Stimulated activated CD4-positive, alpha-beta T cell treated with anti-CD3 and anti-CD28 coated beads, Interleukin-15, amount 100 ng/mL, for 1 hour (primary cell): ENCODE measurements at places on chromosomes 5 and 9.

DNA sequence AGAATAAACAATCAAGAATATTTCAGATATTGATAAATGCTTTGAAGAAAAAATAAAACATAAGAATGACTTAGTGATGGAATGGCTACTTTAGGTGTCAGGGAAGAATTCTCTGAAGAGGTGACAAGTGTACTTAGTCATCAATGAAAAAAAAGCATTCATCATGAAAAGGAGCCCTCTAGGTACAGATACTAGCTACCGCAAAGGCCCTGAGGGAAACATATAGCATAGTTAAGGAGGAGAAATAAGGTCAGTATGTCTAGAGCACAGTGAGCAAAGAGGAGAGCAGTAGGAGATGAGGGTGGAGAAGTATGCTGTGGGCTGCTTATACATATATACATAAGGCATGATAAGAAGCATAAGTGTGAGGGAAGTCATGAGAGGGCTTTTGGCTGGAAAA, 41.8 kb downstream of the CSF2 start:
- DNase-seq = no peak

DNA sequence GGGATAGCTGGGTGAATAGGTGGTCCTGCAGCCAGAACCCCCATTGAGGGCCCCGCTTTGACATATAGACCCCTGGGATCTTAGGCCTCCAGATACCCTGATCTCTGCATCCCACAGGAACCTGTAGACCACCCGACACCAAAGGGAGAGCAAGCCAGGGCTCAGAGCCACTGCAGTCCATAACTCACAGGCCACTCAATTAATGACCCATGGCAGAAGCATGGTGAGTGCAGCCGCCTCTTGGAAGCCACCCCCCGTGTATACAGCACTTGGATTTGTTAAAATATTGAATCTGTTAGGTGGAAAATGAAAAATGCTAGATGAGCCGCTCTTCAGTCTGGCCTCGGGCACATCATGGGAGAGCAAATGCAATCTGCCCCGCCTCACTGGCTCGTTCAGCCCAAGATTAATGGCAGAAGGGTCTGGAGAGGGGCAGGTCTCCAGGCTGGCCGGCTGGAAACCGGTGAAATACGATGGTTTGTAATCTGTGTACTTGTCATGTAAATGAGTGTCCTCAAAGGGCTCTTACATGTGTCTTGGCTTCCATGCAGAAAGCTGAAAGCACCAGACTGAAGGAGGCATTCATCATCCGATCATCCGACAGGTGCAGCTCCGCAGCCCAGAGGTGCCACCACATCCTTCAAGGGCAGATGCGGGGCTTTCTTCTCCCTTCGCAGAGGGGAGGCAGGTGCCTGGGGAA, 111.3 kb downstream of the OLFM1 start:
- no peak for DNase-seq

DNA sequence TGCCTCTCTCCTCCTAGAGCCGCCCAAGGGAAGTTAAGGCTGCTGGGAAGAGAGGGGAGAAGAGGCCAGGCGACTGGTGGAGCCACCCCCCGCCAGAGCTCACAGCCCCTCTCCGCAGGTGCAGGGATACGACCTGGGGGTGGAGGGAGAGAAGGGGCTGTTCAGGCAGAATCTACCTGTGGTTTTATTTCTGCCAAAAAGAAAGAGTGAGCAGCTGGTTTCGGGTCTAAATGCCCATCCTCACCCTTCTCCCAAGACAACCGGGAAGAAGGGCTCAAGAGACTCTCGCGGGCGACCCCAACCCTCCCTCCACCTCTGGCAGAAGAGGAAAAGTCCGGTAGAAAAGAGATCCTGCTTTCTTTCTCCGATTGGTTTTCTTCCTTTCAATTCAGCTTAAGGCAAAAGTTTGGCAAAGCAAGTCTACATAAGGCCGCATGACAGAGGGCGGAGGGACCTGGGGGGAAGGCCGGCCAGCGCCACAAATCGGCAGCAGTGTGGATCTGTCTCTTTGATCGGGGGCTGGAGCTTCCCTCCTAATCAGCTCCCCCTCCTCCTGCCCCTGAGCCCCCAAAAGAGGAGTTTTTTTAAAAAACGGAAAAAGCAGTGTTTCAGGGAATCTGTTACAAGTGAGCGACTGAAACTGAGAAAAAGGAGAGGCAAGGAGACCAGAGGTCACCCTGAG, 16.3 kb downstream of the FAM78A start:
- no peak for DNase-seq

DNA sequence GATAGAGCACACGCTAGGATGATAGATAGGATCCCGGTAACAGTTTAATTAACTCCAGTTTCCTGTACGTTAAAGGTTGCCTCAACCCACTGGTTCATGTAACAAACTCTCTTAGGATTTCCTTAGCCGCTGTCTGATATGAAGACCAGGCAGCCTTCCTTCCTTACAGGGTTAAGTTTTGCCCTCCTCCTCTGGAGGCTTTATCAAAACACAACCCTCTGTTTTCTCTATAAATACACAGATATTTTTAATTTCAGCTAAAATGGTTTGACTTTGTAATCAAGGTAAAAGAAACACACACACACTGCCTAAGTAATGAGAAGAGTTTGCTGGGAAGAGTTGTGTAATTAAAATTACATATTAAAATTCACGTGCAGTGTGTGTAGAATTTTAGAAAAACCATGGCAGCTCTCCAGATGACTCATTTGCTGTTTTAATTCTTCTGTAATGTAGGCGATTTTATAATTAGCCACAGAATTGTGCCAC, 369.8 kb downstream of the CSNK1G3 start:
- no peak for DNase-seq

- DNase-seq = no peak
These were observed 9.5 kb upstream of the BARX1 start for GRCh38 chr9:93964685-93965084.

GRCh38 chr9:113538701-113539430, 75.3 kb downstream of the RGS3 start:
- no peak for DNase-seq
